GF-D8 (cell line): ENCODE measurements at places on chromosomes 13 and 19.

- no peak for DNase-seq
Measured at GRCh38 chr13:31055589-31055988, 106.1 kb downstream of the HSPH1 start.

- no peak for DNase-seq
Measured at GRCh38 chr13:43331672-43332071, 308.3 kb downstream of the DNAJC15 start.

GRCh38 chr19:18153556-18154134 lies 682 bp downstream of the PIK3R2 start:
- no peak for DNase-seq

DNA sequence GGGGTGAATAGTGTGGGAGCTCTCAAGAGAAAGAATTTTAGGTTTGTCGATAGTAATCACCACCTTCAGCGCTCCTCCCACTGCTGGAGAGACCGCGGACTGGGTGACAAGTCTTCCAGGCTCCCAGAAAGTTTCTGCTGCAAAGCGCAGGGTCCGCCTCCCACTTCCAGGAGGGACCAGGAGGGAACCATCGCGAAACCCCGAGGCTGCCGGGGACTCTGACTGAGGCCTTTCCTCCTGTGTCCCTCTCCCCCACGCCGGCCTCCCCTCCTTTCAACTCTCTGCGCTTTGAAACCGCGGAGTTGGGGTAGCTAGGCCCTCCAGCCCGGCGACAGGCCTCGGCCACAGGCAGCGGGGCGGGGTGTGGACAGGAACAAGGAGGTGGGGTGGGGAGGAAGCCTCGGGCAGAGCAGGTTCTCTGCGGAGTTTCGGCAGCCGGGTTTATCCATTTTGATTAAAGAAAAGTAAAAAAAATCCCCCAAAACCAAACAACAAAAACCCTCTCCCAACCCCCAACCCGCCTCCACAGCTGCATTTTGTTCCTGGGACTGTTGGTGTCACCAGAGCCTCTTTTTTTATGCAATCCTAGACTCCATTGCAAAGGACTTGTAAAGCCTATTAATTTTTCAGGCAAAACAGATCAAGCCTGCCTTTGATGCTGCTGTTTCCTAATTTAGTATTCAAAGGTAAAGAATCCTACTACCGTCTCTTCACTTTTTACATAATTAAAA lies 157.2 kb downstream of the TM9SF2 start:
- peak; percentile 9 for DNase-seq

DNA sequence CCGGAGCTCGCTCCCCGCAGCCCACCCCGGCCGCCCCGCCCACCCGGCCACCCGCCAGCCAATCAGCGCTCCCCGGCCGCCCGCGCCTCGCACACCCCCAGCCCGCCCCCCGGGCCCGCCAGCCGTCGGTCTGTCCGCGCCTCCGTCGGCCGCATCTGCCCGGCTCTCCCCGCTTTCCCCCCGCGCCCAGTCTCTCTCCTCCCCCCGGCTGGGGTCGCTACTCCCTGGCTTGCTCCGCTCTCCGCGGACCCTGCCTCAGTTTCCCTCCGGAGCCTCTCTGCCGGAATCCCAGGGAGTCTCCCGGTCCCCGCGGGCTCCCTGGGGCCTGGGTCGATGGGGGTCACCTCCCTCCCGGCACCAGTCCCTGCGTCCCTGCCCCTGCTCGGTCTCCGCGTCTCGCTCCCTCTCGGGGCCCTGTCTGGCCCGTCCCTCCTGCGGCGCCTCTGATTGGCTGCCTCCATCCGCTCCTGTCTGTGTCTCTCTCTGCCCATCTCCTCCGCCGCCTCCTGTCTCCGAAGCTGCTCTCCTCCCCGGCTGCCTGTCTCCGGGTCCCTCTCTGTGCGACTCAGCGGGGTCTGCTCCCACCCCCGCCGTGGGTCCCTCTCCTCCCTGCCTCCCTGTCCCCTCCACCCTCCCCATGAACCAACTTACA lies 484 bp downstream of the IL11 start:
- no peak for DNase-seq

DNA sequence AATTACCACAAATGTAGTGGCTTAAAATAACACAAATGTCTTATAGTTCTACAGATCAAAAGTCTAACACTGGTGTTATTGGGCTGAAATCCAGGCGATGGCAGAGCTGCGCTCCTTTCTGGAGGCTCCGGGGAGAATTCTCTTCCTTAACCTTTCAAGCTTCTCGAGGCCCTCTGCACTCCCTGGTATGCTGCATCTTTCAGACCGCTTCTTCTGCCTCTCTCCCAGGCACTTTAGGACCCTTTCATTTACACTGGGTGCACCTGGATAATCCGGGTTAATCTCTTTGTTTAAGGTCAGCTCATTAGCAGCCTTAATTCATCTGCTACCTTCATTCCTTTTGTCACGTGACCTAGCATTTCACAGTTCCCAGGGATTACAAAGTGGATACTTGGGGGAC lies 211.3 kb upstream of the RFC3 start:
- DNase-seq, result no peak

GRCh38 chr19:7657131-7657751 lies 11.6 kb upstream of the RETN start:
- peak; percentile 94 for DNase-seq

- no peak for DNase-seq
Measured at GRCh38 chr13:80047406-80047805, 293.5 kb downstream of the SPRY2 start.

DNA sequence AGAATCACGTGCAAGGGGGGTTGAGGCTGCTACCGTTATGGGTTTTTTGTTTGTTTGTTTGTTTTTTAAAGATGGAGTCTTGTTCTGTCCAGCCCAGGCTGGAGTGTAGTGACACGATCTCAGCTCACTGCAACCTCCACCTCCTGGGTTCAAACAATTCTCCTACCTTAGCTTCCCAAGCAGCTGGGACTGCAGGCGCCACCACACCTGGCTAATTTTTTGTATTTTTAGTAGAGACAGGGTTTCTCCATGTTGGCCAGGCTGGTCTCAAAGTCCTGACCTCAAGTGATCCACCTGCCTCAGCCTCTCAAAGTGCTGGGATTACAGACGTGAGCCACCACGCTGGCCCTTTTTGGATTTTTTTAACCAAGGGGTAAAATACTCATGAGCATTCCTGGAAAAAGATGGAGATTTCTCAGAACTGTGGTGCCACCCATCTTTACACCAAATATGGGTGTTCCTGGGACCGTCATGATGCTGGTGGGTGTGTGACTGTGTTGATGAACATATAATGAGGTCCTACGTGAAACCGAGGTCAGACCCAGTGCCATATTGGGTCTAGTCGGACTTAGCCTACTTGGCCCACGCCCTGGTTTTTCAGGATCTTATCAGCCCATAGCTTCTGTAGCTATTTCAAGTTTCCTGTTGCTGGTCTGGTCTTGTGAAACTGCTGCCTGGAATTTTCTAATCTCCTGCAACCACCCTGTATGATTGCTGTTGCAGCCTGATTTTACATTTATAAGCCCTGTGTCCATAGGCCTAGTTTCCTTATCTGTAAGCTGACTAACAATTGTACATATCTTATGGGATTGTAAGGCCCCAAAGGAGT lies 6.2 kb downstream of the PPP1R15A start:
- peak; percentile 88 for DNase-seq
